Transverse colon (tissue), 4 donors: ENCODE measurements at places on chromosomes 12 and 14.

DNA sequence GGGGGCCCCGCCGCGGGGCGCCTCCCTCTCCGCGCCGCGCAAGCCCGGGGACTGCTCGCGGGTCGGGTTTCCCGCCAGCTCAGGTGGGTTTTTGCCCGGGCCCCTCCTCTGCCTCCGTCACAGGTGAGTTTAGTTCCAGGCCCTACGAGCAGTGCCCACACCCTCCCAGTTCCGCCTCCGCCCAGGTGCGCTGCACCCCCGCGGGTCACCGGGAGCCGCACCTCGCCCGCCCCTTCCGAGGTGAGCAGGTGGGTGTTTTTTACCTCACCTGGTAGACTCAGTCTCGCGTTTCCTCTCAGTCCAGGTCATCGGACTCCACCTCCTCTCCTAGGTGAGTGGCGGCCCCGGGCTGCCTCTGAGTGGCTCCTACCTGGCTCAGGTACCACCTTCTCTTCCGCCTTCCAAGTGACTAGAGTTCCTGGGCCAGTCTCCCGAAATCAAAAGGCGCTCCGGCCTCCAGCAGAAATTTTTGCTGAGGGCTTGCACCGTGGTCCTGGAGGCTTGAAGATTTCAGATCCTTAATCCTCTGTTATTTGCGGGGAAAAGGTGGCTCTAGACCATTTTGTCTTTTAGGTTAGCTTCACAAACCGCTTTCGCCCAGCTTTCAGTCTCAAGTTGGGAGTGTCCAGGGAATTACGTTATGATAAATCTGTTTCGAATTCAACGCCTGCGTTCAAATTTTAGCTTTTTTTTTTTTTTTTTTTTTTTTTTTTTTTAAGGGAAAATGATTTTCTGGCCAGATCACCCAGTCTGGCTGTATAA lies at the start of gene TMEM30B:
TMEM30B (minus strand) TSS at position 153 of the 762 bp plus-strand sequence. CDS start 191 bp downstream, outside the sequence.
- DNase-seq: peak; percentile 92

GRCh38 chr12:8822298-8822697 lies at the start of gene A2ML1:
A2ML1 (plus strand) TSS chr12:8822621; CDS start chr12:8822652, 31 bp downstream.
- DNase-seq: no peak

- DNase-seq: no peak
Observed at GRCh38 chr14:66619952-66620351, 112.0 kb downstream of the GPHN start.

- DNase-seq: no peak
Observed at GRCh38 chr14:96067985-96068930, 29.1 kb downstream of the C14orf132 start.

- DNase-seq: no peak
Observed at GRCh38 chr14:55754471-55754870, 174.5 kb downstream of the KTN1 start.

- no peak for DNase-seq
Observed at GRCh38 chr14:78725086-78725485, 554.9 kb downstream of the NRXN3 start.

GRCh38 chr12:104420868-104421267 lies 35.9 kb upstream of the CHST11 start:
- DNase-seq: no peak

- no peak for DNase-seq
Observed at GRCh38 chr12:50806176-50806575, 36.5 kb upstream of the TMPRSS12 start.
